Suppressor macrophage treated with lipopolysaccharide for 4 hours (primary cell): ENCODE measurements at places on chromosomes 11 and 22.

DNA sequence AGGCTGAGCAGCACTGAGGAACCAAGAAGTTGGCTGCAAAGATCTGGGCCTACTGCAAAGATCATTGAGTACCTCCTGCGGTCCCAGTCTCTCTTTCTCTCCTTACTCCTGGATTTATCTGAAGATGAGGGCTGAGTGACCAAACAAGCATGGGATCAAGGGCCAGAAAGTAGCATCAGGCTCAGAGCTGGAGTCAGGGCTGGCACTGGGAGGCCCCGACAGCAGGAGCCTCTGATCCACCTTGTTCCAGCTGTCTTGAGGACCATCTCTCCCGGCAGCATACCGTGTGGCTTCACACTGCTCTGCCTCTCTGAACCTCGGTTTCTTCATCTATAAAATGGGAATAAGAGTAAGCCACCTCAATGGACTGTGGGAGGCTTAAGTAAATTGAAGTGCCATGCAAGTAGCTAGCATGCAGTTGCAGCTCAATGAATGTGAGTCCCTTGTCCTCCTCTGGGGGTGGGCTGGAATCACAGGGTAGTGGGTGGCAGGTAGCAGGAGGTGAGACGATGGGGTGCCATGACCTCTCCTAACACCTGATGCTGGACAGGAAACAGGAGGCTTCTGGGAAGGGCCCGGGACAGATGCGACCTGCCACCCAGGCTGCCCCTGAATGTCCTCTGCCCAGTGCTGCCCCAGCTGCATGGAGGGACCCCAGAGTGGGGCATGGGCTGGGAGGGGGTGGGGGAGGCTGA is 52.5 kb upstream of the PRDM11 start:
- DNase-seq = no peak

GRCh38 chr22:29751669-29752068 is 15.1 kb downstream of the ZMAT5 start:
- no peak for DNase-seq

GRCh38 chr22:47043835-47044721 is 281.6 kb downstream of the TBC1D22A start:
- DNase-seq = peak; percentile 58

DNA sequence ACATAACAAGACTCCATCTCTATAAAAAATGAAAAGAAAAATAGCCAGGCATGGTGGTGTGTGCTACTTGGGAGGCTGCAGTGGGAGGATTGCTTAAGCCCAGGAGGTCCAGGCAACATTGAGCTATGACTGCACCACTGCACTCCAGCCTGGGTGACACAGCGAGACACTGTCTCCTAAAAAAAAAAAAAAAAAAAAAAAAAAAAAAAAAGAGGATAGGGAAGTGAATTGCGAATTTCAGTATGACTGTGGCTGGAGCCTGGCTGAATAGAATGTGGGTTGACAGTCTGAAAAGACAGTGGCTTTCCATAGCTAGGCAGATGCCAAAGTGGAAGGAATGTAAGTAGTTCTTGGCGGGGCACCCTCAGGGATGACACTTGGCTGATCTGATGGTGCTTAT is 6.4 kb upstream of the LDHAL6A start:
- DNase-seq = peak; percentile 66

- no peak for DNase-seq
These were observed 14.7 kb upstream of the GNAZ start for GRCh38 chr22:23055449-23056179.

DNA sequence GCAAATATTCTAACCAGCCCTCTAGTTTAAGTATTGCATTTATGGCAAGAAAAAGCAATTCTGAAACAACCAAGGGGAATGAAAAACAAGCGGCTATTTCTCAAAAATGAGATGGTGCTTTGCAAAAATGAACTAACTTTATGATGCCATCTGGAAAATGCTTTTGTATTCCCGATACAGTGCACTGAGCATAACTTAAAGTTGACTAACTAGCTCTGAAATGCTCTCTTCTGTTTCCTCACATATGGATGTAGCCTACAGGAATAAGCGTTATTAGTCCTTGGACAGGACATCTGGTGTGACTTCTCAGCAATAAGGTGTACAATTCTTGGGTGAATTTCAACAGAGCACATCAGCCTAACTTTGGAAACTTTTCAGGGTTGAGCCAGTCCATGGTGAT is 228.2 kb upstream of the DDI1 start:
- DNase-seq = no peak

DNA sequence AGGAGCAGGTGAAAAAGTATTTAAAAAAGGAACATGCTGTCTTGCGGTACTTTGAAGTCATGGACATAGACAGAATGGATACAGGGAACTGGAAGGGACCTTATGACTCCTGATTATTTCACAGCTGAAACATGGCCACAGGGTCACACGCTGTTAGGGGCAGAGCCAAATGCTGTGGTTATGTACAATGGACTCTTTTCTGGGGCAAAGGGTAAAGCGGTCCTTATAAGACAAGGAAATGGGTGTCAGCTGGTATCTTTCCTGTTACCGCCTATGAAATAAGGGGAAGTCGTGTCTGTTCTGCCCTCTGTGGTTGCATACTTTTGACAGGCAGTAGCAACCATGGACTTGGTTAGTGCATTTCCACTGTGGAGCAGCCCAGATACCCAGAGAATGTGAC is 12.8 kb upstream of the ST14 start:
- DNase-seq = peak; percentile 92

GRCh38 chr11:67384851-67385366 is 6.9 kb upstream of the RAD9A start:
- DNase-seq = peak; percentile 44

DNA sequence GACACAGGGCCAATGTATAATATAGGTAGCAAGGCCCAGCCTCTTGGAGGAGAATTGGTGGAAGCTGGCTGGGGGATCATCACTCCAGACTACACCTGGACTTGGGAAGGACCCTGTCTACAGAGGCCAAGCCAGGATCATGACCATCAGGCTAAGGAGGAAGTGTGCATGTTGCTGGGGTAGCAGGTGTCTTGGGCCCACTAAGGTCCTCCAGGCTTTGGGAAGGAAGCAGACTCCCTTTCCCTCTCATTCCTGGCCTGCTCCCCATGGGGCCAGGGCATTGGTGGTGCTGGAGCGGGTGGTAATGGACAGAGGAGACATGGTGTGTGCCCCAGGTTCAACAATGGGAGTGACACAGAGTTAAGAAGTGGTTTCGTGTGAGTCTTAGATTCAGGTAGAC is 16.0 kb upstream of the TUB start:
- no peak for DNase-seq

- DNase-seq = peak; percentile 71
These were observed 12.9 kb downstream of the KIAA0930 start for GRCh38 chr22:45227645-45228400.

- DNase-seq = no peak
These were observed 25.8 kb upstream of the LMO1 start for GRCh38 chr11:8289492-8289918.

DNA sequence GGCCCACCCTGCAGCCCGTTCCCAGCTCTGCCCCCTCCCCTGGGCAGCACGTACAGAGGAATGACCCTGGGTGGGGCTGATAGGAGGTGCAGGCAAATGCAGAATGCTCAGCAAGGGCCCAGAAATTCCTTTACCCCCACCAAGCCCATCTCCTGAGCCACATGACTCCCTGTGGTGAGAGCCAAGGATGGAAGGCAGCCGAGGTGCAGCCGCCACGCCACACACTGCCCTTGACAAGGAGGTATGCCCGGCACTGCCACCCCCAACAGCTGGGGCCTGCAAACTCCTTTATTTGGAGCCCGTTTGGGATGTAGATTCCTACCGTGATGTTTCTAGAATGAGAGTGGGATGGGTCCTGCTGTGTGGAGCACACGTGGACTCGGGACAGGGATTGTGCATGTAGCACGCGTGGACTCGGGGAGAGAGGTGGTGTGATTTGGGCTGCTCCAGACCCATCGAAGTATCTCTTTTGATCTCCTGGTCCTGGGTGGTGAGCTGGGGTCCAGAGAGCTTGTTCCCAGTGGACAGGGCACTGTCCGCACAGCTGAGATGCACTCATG is 12.9 kb downstream of the GTSE1 start:
- DNase-seq = no peak

- DNase-seq = no peak
These were observed 8.2 kb downstream of the OMP start for GRCh38 chr11:77110836-77111235.

- peak; percentile 27 for DNase-seq
These were observed 477 bp downstream of the DPAGT1 start for GRCh38 chr11:119100994-119101758.

DNA sequence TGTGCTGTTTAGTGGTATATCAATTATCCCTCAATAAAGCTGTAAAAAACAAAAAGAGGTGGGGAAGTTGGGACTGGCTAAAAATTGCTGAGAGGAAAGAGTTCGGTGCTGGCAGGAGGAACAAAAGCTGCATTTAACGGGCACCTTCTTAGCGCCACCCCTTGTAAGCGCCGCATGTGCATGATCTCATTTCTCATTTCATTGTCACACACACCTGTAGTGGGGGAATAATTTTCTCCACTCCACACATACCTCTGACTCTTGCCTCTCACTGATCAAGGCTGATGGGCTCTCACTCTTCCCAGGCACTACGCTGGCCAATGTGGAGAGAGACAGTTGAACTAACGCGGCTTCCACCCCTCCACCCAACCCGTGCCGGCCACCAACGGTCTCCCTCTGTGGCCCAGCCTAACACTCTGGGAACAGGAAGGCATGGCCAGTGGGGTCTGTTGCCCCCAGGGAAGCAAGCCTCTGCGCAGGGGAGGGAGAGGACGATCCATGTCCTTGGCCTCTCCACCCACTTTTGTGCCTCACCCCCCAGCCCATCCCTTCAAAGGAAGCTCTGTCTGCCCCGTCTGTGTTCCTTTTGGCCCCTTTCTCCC is 186.7 kb upstream of the SYT13 start:
- no peak for DNase-seq

DNA sequence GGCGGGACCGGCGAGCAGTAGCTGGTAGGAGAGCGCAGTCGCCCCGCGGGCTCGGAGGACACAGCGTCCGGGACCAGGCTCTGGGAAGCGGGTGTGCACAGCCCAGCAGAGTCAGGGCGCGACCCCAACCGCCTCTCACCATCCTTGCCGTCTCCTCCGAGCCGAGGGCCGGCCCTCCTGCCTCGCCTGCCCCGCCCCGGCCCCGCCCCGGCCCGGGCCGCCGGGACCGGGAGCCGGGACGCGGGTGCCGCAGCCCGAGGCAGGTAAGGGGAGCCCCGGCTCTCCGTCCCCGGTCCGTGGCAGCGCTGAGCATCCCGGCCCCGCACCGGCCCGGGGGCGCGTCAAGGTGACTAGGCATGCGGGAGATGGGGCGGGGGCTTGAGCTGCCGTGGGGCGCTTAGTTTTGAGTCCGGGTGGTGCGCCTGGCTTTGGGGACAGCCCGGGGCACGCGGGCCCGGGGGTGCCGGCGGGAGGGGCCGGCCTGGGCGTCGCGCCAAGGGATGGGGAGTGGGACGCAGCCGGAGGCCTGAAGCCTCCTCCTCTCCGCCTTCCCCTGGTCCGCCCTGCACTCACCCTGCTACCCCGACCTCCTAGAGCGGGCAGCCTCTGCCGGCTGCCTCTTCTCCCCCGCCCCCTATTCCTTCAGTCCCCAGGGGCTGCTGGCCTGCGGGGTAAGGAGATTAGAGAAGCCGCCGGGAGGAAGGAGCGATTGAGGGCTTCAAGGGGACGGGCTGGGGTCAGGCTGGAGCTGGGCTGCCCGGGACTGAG is at the start of gene ABCG4:
TSS of gene ABCG4 (plus strand) at position 35 of the 768 bp plus-strand sequence. CDS start 914 bp downstream, outside the sequence.
- DNase-seq = no peak

DNA sequence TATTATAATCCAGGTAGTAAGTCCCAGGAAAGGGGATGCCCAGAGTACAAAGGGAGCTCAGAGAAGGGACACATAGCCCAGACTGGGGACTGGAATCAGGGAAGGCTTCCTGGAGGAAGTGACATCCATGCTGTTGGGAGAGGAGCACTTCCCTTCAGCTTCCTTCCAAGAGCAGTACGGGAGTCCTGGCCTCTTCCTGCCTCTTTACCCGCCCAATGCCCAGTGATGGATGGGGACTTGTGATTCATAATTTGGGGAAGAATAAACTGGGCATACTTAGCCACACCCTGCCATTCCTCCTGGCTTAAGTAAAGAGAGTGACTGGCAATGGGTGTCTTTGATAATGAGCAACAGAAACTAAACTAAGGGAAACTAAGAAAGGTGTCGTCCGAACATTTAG is 11.5 kb downstream of the C11orf91 start:
- DNase-seq = no peak

DNA sequence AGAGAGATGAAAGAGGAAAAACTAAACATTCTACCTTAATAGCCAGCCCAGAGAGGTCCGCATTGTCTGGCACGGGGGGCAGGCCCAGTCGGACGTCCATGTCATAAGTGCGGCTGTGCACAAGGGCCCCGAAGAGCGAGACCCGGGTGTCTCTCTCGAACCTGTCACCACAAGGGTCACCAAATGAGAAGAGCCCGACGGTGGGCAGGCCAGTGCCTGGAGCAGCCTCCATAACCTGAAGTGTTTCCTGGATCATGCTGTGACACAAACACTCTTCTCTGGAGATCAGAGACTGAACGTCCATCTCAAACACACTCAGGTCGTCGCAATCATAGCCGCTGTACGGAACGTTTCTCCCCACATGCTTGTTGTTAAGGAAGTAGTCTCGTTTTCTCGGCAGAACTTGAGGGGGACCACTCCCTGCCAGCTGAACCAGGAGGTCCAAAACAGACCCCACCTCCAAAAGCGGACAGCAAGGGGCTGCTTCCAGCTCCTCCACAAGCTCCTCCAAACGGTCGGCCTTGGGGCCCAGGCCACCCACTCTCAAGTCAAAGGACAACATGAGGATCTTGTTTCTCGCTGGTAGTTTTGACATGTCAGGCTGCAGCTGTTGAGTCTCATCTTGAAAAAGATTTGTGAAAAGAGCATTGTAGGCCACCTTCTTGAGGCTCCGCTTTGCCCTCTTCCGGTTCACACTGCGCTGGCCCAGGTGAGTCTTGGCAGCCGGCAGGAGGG is 971 bp downstream of the TUBGCP6 start:
- no peak for DNase-seq

DNA sequence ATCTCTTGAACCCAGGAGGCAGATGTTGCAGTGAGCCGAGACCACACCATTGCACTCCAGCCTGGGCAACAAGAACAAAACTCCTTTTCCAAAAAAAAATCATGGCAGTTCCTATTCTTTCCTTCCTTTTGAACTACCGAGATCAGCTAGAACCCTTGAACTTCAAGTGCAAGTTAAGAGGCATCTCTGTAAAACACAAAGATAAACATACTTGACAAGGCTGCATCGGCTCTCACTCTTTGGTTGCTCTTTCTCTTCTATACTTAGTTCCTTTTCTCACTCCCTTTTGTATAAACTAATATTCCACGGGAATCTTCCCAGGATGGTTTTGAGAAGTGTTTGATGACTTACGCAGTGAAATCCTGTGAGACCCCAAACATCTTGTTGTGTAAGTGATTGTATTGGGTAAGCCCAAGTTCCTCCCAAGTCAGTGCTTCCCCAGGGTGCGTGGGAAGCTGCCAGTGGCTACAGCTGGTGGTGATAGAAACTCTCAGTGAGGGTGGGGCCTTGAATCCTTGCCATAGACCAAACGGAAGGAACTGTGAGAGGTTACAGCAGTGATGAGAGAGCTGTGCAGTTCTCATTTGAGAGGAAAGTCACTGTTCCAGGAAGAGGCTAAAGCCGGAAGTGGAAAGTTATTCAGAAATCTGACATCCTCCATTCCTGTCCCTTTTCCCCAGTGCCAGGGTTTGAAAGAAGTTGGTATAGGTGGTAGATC is 24.1 kb upstream of the CDC42EP2 start:
- peak; percentile 100 for DNase-seq
